ENCODE measurements at places on chromosomes 3 and 15.

DNA sequence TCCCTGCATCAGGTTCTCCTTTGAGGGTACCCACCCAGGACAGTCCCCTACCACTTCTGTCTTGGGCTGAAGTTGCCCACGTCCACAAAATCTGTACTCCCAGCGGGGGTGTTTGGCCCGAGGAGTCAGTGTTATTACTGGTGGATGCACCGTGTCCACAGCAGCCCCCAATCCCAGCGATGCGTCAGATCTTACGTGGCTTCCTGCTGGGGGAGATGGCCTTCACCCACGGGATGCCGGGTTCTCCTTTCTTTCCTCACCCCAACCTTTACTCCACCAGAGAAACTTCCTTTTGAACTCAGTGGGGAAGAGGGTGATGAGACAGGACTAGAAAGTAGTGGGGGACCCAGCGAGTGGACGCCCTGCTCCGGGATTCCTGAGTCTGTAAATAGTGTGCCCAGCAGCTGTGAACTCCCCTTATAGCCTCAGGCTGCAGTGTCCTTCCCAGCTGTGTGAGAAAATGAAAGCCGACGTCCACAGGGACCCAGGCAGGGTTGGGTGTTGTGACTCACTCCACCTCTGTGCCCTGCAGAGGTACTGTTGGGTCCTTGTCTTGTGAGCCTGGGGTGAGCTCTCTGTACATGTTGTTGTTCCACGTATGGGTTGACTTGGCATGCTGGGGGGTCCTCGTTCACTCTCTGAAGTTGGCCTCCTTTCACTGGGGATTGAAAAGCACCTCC, 31.5 kb downstream of the CRTAP start:
- H3K4me3 ChIP-seq: no peak overlapping the region
- H3K27ac ChIP-seq: no peak overlapping the region
- no peaks in the 10 kb centered on the region for H3K27me3 ChIP-seq
- H3K4me1 ChIP-seq: peaks cover 6% of the 10 kb centered on the region
- no peaks in the 10 kb centered on the region for H3K36me3 ChIP-seq

GRCh38 chr3:183006396-183007002, 26.2 kb upstream of the DCUN1D1 start:
- no peaks in the 10 kb centered on the region for H3K27me3 ChIP-seq
- no peaks in the 10 kb centered on the region for H3K36me3 ChIP-seq
- DNase-seq: no peak
- H3K4me1 ChIP-seq: no peaks in the 10 kb centered on the region
- H3K27ac ChIP-seq: no peak overlapping the region
- no peak overlapping the region for H3K4me3 ChIP-seq

DNA sequence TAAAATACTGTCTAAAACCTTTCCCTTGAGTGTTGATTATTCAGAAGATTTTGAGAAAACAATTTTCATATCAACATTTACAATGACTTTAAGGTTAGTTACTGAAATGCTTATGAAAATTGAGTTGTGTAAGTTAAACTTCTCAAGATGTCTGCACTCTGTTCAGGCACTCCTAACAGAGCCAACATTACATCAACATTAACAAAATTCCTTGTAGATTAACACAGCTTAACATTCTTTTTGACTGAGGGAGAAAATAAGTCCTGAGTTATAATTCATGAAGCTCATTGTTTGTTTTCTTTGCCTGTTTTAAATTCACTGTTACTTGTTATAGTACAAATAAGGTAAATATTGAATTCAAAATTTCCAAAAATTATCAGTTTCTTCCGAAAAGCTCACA, 9.0 kb downstream of the ACKR4 start:
- no peak overlapping the region for H3K4me3 ChIP-seq
- no peaks in the 10 kb centered on the region for H3K27me3 ChIP-seq
- no peak overlapping the region for H3K27ac ChIP-seq
- no peaks in the 10 kb centered on the region for H3K4me1 ChIP-seq
- H3K36me3 ChIP-seq: no peaks in the 10 kb centered on the region

DNA sequence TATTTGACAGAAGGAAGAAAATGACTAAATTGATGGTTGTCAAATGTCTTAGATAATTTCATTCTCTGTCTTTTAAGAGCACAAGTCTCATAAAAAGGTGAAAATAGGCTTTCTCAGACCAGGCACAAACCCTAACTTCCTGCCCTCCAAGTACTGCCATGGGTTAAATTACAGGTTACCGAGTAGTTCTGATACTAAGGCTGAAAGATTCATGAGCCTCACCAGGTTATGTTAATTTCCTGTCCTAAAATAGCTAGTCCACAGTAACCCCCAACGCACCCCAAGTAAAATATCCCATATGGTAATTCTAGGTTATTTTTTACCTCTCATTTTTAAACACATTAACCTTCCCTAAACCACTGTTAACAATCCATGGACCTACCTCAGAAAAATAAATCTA, 42.0 kb downstream of the GSK3B start:
- DNase-seq: no peak
- H3K36me3 ChIP-seq: no peaks in the 10 kb centered on the region
- H3K27me3 ChIP-seq: no peaks in the 10 kb centered on the region
- no peaks in the 10 kb centered on the region for H3K4me1 ChIP-seq
- no peak overlapping the region for H3K27ac ChIP-seq
- no peak overlapping the region for H3K4me3 ChIP-seq

DNA sequence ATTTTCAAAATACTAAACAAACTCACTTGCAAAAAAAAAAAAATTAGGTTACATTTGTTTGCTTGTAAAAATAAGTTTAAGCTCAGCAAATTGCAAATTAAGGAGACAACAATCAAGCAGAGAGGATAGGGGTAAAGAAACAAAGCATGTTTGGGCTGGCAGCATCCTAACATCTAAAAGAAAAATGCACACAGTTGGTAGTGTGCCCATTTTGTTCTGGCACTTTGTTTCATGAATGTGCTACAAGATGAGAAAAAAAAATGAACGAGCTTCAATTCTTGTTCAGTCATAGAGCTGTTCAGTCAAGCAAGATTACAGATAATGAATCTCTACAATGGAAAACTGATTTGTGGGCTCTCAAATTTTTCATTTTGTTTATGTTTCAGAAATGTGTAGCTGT, 17.7 kb upstream of the ZBBX start:
- H3K36me3 ChIP-seq: no peaks in the 10 kb centered on the region
- no peaks in the 10 kb centered on the region for H3K4me1 ChIP-seq
- no peak overlapping the region for H3K27ac ChIP-seq

All from testis (tissue), 5 donors.